ENCODE measurements at places on chromosomes 6 and 20. TPM values are rescaled to one million over a fixed set of nuclear protein-coding genes. Genes with fewer than 3 reads are reported as not detected.

The PSORS1C1 gene
- total RNA-seq, result 0.20 TPM

The KIF13A gene
- total RNA-seq, result 16.5 TPM

The COL20A1 gene
- not detected for total RNA-seq

The DEF6 gene
- total RNA-seq, result 27.3 TPM

The TTLL9 gene
- 0.16 TPM for total RNA-seq

GRCh38 chr6:106473812-106474211 lies 113.3 kb downstream of the CRYBG1 start:
- ATAC-seq, result peak; percentile 72

GRCh38 chr6:7784706-7785105 lies 58.8 kb downstream of the BMP6 start:
- no peak for ATAC-seq

GRCh38 chr20:13927171-13927570 lies 63.2 kb downstream of the SEL1L2 start:
- ATAC-seq, result no peak

DNA sequence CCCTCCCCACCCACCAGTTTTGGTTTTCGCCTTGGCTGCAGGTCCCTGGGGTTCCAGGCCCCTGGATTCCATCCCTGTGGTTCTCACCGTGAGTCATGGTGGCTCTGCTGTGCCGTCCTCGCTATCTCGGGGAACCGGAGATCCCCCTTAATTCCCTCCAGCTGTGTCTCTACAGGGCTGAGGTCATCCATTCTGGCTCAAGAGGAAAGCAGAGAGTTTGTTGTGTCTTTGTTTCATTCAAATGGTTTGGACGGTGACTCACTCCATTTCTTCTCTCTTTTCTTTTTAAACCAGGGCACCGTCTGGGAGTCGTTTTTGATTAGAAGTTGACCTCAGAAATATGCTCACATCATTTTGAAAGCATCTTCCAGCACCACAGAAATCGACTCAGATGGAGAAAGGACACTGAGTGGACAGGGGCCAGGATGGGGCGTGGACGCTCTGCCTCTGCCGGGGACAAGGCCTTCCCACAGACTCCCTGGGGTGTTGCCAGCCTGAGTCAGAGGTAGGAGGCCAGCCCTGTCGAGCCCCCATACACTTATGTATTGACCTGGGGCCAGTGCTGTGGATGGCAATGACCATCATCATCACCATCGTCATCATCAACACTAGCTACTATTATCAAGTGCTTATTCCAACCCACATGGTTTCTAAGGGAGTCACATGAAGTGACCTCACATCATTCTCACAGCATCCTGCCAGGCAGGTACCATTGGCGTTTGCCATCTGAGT lies 176.2 kb downstream of the NFATC2 start:
- ATAC-seq, result peak; percentile 44

- no peak for ATAC-seq
Observed at GRCh38 chr6:143515061-143515760, 3.7 kb upstream of the FUCA2 start.

GRCh38 chr20:44211177-44212039 lies 837 bp upstream of the OSER1 start:
- no peak for ATAC-seq

- no peak for ATAC-seq
Observed at GRCh38 chr6:134729561-134729960, 220.3 kb downstream of the ALDH8A1 start.

DNA sequence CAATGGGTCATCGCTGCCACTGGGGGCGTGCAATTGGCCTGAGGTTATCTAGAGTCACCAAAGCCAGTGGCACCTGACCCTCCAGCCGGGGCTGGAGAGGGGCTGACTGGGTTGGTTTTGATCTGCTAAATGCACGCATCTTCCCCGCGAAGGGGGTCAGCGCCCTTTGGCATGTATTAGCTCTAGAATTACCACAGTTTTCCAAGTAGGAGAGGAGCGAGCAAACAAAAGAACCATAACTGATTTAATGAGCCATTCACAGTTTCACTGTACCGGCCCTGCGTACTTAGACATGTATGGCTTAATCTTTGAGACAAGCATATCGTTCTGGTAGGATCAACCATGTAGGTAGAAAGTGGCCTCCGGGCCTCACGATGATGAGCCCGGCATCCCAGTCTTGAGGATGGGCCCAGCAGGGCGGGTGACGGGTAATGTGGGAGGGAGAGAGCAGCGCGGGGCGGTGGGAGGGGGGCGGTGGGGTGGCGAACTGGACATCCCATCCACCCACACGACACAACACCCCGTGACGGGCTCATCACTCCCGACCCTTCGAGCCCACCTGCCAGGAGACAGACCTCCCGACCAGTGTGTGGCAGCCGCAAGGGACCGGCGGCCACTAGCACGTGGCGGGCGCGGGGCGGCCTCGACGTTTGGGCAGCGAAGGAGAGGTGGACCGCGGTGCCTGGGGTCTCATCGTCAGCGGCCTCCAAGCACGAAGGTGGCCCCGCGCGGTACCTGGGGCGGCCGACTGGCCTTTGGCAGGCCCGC lies 1957.5 kb upstream of the DEFB115 start:
- no peak for ATAC-seq

DNA sequence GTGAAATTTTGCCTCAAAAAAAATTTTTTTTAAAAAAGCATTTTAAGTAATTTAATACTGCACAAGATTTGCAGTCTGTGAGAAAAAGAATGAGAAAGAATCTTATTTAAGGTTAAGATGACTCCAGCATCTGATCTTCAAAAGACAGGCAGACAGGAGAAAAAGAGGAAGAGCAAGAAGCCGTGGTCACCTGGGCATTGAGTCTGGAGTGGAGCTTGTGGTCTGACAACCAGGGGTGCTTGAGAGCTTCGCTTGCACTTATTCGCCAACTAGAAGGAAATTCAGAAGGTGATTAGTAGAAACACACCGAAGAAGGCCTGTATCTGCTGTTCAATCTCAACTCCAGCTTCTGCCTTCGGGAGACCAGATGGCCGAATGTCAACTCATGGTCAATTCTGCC lies 75.9 kb downstream of the MYLK4 start:
- ATAC-seq, result no peak

Measured in esophagus mucosa (tissue), 1 donor.